Activated gamma-delta T cell treated with anti-CD3 and anti-CD28 coated beads, Interleukin-2, amount 50 U/mL, for 16 hours (primary cell): ENCODE measurements at places on chromosomes 7 and 10.

DNA sequence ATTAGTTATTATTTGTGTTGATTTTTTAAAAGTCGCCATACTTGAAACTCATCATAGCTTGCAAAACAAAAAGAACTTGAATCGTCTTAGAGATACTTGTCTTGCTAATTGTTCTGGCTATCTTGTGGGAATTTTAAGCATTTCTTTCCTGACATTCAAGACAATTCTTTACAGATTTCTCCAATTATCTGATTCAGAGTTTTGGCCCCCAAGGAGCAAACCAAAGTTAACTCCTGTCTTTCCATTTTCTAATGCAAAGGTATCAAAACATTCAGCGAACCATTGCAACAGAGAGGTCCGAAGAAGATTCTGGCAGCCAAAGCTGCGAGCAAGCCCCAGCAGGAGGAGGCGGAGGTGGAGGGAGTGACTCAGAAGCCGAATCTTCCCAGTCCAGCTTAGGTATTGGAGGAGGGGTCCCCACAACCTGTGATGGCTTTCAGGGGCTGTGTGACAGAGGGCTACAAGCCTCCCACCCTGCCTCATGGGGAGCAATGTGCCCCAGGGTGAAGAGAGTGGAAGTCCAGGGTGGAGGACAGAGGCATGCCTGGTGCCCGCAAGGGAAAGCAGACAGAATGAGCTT is 119.4 kb upstream of the STK17A start:
- DNase-seq, result no peak

DNA sequence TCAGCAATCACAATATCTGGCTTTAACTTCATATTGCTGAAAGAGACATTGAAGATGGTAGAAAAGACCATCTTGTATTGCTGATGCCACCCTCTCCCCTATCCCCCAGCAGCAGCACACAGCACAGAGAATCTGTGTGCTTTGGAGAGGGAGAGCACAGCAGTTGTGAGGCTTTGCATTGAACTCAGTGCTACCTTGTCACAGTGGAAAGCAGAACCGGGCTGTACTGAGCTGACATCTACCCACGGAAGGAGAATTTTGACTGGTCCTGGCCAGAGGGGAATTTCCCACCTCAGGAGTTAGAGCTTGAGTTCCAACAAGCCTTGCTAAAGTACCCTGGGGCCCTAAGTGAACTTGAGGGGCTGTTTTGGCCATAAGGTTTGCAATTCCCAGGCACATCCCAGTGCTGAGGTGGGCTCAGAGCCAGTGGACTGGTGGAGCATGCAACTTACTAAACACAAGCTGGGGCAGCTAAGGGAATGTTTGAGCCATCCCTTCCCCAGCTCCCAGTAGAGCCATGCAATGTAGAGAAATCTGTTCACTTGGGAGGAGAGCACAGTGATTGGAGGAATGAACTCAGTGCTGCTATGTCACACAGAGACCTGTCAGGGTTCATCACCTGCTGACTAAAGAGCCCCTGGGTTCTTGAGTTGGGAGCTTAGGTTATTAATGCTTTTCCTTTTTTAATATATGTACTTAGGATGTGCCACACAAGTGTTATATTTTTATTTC is 62.1 kb downstream of the OR13A1 start:
- DNase-seq, result no peak

DNA sequence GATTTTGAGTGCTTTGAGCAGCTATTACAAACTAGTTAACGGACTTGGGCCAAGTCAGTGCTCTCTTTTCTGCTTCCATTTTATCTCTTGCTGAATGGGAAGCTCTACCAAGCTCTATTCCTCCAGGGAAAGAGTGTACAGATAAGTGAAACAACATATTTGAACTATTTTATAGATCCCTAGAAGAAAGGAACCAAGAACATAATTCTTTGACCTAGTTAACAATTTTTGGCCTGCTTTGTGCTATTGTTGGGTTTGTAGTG is 244.8 kb downstream of the PRKG1 start:
- no peak for DNase-seq

GRCh38 chr7:43639858-43640491 is 57.1 kb downstream of the STK17A start:
- no peak for DNase-seq

- no peak for DNase-seq
Observed at GRCh38 chr7:6149996-6150395, 118.8 kb downstream of the ANKRD61 start.

- DNase-seq, result no peak
Observed at GRCh38 chr7:19116121-19117090, 1.0 kb downstream of the TWIST1 start.

DNA sequence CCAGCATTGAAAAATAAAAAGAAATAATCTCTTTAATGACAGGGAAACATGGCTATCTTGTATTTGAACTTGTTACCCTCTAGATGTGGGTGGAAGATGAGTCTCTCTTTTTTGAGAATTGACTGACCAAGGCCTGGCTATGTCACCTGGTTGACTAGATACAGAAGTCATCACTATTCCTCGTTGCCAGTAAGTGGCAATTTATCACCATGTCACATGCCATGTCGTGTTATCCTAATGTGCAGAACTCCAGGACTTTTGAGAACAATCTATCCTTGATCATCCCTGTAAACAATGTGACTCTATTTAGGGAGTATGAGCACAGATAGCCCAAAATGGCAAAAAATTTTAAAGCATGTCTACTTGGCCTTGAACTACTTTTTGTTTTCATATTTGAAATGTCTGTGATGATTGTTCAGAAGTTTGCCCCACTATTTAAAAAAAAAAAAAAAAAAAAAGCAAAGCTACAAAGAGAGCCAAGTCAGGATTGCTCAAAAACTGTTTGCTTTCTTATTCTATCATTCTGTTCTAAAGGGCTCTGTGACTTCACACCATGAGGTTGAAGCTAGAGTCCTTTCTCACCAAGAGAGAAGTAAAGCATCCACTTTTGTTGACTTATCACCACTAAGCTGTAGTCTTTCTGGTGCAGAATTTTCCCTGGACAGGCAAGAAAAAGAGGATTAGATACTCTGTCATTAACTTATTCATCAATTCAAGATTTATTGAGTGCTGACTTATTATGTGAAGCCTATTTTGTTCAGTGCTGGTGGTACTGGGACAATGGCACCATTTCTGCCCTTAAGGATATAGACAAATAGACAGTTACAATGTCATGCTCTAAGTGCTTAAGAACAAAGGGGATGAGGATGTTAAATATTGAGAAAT is 10.4 kb upstream of the WIPF3 start:
- no peak for DNase-seq

GRCh38 chr7:77202481-77202976 is 2.9 kb upstream of the FGL2 start:
- no peak for DNase-seq

DNA sequence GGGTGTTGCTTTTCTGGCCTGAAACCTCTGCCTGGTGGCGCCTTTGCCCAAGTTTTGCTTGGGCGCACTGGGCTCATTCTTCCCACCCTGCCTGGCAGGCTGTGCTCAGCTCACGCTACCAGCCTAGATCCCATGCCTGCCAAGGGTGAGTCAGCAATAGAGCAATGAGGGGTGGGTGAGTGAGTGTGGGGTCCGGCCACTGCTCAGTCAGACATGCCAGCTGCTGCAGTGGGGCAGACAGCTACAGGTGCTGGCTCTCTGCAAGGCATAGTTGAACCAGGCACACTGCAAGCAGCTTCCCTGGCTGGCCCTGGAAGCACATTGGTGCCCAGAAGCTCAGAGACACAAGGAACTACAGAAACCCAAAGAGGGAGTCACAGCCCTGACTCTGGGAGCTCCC is 680.9 kb upstream of the LRRTM3 start:
- DNase-seq, result no peak

DNA sequence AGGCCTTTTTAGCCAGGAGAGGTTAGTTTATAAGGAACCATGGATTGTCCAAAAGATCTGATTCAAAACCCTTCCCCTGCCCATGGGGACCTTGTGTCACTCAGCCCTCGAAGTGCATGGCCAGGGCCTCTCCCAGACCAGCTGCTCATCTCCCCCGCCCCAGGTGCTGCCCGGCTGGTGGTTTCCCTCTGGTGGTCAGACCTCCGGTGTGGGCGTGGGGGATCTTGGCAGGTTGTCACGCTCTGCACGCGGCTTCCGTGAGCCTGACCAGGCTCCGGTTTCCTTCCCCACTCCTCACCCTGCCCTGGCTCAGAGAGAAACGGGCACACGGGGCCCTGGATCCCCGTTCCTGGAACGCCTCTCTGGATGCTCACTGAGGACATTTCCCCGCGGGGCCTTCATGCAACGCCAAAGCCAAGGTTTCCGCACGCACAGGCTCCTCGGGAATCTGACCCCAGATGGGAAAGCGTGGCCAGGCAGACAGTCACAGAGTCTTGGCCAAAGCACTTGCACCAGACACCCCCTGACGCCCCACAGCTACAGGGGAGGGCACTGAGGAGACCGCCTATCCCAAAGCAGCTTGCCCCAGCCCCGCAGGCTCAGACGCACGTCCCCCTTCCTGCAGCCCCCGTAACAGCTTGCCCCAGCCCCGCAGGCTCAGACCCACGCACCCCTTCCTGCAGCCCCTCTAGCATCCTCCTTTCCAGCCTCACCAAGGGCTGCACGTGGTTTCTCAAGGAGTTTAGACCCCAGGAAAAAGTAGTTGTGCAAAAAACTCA is 7.8 kb upstream of the DIP2C start:
- no peak for DNase-seq

DNA sequence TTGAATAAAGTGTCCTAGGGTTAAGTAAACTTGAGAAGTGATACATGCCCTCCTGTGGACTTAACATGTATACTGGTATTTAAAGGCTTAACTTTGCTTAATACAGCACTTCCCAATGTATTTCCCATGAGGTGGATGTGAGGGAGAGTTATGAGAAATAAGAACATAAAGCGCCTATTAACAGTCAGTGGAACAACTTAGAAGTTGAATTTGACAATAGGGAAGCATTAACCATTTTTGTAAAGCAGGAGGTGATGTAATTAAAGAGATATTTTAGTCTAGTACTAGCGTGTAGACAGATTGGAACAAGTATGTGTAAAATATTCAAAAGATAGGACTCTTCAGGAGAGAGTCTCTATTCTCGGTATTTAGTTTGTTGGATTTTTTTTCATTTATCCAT is 322.4 kb downstream of the GPR158 start:
- DNase-seq, result no peak

- DNase-seq, result no peak
Observed at GRCh38 chr7:3282457-3282856, 18.6 kb upstream of the SDK1 start.

- no peak for DNase-seq
Observed at GRCh38 chr7:5183155-5183554, 6.9 kb upstream of the WIPI2 start.

DNA sequence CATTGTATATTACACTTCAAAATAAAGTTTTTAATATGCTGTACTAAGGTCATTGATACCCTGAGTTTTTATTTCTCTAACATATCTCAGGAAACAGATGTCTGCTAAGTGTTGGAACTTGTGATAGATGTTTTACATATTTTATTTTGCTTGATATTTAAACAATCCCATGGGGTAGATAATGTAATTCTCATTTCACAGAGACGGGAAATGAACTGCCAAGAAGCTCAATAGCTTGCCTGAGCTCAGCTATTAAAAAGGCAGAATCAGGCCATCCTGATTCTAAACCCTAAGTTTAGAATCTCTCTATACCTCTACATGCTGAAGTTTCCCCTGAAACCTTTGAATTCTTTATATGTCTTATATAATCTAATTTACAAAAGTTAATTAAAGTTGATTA is 126.3 kb downstream of the LRRC18 start:
- no peak for DNase-seq

- DNase-seq, result no peak
Observed at GRCh38 chr10:43749940-43750552, 101.4 kb upstream of the ZNF32 start.

- DNase-seq, result no peak
Observed at GRCh38 chr10:118564114-118564513, 31.3 kb downstream of the PRLHR start.

- DNase-seq, result no peak
Observed at GRCh38 chr7:27527348-27527714, 135.4 kb downstream of the HIBADH start.

- no peak for DNase-seq
Observed at GRCh38 chr7:33185786-33186185, 56.4 kb downstream of the BBS9 start.

- no peak for DNase-seq
Observed at GRCh38 chr10:43340101-43340500, 31.3 kb upstream of the FXYD4 start.
